IMR-90 (cell line): ENCODE measurements at places on chromosomes 1 and 21.

DNA sequence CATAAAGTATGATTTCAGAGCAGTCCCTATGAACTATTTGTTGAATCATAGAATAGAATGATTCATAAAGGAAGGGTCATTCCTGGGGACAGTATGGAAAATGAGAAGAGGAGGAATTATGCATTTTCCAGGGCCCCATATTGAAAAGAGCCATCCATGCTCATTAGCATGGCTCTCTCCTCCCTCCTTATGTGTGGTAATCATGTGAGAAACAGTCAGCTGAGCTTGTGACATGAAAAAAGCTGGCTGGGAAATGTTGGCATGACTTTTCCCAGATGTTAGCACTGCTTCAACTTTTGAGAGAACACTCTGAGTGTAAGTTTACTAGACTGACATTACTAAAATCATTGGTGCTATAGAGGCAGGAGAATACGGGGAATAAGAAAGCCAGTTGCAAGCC is 16.1 kb downstream of the TRIM67 start:
- no peak for DNase-seq

DNA sequence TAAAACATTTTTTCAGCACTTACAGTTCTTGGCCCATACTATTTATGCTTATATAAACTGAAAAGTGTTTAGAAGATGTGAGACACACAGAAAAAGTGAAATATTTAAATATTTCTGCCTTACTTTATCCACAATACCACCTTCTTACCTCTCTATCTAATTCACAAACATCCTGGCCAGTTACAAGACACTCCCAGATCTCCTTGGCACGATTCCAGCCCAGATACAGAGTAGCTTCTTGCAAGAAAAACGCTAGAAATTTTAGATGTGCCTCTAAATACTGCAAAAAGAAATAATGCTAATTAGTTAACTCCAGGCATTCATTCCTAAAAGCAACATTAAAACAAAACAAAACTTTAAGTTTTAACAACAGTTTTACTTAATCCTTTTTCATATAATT is 68.4 kb downstream of the USP24 start:
- no peak for DNase-seq

DNA sequence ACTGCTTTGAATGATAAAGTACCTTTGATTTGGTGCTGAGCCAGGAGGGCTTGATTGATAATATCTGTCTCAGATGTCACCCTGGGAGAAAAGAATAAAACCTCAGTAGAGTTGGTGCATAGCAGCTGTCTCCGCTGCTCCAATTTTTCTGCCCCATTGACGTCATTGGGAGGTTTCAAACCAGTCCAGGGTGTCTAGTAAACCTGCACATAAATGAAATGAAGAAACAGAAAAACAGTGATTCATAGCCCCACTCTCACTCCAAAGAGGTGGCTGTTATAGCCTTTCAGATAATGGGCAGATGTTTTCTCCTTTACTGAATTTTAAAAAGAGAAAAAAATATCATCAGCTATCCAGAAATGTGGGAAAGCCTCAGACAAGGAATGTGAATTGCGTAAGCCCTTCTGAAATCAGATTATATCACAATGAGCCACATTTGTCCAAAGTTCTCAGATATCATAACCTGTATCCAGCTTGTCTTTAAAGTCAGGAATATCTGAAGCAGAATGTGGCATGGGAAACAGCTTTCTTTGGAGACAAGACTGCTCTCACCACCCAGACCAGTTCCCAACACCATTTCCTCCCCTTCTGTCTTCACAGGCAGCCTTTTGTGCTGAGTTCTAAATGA is 351.3 kb upstream of the SGIP1 start:
- DNase-seq, result peak; percentile 81

- DNase-seq, result peak; percentile 23
These were observed 7.3 kb downstream of the KCNH1 start for GRCh38 chr1:211126622-211127021.

DNA sequence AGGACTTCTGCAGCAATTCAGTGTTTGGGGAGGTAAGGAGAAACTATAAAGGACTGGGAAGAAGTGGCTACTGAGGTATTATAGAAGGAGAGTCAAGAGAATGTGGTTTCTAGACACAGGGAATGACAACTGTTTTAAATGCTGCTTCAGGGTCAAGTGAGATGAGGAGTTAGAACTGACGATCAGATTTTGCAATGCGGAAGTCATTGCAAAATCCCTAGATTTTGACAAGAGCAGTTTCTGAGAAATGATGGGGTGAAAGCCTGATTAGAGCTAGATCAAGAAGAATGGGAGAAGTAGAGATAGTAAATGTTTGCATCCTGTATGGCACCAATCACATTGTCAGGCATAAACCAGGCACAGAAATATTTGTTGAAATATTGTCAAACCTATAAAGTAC is 4.7 kb upstream of the TSNAX start:
- DNase-seq, result peak; percentile 10

GRCh38 chr1:95021119-95021518 is 51.6 kb downstream of the ALG14 start:
- DNase-seq, result no peak

DNA sequence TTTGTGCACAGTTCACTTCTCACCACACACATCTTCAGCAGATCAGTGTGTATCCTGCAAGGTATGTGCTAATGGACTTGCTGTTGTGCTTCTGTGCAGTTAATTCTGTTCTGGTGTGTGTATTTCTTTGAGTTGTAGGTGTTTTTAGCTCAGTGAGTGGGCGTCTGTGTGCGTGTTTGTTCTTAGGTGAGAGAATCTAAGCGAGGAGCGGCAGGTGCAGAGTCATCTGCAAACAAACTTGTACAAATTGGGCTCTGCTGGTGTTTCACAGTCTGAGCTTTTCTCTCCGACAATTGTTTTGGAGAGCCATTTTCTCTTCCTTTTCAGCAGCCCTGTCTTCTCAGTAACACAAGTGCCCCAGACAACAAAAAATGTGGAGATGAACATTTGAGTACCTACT is 43.6 kb downstream of the ACP6 start:
- no peak for DNase-seq
